Effector CD8-positive, alpha-beta T cell (primary cell): ENCODE measurements at places on chromosomes 2 and 18.

- no peak for DNase-seq
These were observed 55.9 kb downstream of the LYPD6B start for GRCh38 chr2:149094217-149095015.

DNA sequence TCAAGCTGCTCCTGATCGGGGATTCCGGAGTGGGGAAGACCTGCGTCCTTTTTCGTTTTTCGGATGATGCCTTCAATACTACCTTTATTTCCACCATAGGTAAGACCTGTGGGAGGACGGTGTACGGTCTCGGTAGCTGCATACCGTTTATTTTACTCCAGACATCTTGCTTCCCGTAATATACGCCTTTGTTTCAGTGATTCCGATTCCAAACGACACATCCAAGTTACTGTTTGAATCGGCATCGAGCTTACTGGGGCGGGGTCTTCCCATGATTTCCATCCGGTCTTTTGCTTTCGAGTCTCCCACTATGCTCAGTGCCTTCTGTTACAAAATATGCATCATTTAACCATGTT lies 731 bp downstream of the RAB10 start:
- no peak for DNase-seq

DNA sequence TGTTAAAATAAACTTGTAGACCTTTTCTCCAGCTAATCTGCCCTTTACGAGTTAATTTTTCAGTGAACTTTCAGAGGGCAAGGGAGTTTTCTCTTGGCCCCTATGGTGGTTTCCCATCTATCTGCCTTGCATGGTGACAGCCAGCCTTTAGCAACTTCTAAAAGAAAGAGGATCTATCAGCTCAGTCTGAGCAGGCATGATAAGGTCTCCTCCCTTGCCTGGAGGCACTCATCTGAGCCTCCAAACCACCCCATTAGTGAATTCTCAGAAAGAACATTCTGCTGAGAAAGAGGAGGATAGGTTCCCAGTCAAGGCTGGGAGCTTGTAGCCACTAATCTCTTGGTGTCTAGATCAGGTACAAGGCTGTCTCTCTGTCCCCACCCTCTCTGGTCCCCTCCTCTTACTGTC lies 10.7 kb upstream of the GYPC start:
- DNase-seq, result no peak

DNA sequence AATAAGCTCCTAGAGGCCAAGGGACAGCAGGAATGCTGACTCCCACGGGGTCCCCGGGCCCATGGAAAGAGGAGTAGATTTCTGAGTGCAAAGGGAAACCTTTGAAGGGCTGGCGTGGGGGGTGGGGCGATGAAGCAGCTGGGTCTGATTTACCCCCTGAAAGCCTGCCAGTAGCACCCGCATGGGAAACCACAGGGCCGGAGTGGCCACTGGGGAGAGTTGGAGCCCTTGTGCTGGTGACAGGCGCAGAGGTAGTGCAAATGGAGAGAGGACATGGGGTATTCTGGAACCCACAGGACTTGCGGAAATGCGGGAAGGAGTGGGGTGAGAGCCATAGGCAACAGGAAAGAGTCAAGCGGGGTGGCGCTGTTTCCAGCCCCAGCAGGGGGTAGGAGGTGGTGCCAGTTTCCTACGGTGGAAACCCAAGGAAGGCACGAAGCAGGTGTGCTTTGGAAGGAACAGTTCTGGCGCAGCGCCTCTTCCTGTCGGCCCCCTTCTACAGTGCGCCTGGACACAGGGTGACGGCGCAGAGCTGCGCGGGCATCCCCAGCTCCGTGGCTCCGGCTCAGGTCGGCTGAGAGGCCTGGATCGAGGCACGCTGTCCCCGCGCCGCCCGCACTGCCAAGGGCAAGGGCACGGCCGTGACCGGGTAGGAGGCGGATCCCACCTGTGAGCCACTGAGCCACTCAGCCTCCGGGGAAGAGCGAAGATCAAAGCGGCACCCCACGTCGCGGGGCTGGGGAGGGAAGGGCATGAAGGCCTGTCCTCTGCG lies 149.0 kb upstream of the GLI2 start:
- no peak for DNase-seq

DNA sequence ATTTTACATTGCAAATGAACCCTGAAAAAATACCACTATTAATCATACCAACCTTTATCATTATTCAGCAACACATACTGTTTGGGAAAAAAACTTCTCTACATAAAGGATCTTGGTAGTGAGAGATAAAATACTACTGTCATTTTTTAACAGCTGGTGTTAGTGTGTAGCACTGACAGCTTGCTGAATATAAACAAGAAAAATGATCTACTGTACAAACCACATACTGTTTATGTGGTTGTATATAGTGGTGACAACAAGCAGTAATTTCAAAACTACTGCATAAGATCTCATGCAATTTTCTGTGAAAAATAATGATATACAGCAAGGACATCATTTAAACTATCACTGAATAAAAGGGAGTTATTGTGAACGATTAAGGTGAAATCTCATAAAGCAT lies 601.2 kb downstream of the LRP1B start:
- no peak for DNase-seq

GRCh38 chr2:50575232-50575631 lies 456.7 kb downstream of the NRXN1 start:
- no peak for DNase-seq

DNA sequence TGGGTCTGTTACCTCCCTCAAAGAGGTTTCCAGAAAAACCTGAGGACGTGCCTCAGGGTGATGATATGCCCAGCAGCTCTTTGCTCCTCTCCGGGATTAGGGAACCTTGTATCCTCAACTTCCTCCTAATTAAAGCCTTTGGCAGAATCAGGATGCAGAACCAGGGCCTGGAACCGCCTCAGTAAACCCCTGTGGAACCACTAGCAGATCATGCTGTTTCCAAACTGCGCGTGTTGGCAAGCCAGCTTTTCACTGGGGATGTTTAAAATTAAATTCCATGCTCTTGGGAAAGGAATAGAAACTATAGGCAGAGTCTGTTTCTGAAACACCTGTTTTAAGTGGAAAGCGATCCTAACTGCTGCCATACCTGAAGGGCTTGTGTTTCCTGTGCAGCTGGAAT lies 26.4 kb downstream of the CRIM1 start:
- DNase-seq, result no peak

DNA sequence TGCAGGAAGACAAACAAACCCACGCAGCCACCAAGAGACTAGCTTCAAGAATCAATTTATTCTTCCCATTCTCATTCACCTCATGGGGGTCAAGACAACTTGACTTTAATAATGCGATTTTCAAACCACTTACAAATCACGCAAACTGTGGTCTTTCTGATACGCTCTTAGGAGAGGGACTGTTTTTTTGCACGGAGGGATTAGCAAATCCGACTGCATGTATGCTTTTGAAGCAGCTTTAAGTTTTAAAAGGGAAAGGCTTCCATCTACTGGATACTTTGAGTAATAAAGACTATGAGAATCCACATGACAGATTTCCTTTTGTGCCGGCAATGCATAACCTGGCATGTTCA lies 322.9 kb upstream of the KCNJ3 start:
- DNase-seq, result no peak

DNA sequence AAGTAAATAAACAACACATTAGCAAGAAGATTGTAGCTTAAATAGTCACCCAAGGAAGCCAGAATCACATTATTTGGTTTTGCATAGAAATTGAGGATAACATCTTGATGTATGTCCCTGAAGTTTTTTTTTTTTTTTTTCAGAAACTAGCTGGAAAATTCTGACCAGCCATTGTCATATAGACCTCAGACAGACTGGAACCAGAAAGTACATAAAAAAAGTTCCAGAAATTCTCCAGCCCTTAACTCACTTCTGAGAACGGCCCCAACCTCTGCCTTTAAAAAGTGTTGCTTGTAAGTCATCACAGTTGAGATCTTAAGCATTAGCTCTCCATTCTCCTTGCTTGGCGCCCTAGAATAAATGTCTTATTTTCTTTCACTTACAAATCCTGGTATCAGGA lies 350.5 kb downstream of the CCDC85A start:
- DNase-seq, result no peak

DNA sequence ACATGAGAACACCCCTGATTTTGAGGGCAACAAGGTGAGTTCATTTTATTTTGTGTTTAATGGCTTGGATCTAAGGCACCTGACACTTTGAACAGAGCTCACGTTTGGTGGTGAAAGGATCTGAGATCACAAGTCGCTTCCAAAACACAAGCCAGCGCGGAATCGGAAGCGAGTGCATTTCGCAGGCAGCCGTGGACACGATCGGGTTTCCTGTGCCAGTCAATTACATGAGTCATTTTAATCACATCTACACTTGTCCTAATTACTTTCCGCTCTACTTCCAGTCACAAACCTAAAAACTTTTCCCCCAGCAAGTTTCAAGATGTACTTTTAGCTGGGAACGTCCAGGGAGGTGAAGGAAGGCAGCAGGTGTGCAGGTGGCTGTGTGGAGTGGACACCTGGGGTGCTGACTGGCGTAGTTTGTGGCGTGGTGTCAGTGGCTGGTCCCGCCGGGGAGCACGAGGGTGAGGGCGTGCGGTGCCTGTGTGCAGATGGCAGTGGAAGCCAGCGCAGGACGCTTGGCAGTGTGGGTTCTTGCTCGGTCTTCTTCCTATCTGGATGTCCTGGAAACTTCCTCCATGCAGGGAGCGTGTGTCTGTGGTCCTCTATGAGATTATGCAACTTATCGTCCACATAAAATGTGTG lies 75.6 kb downstream of the DCDC2C start:
- DNase-seq, result no peak

- no peak for DNase-seq
These were observed 63.5 kb upstream of the RASGRP3 start for GRCh38 chr2:33412920-33413319.

DNA sequence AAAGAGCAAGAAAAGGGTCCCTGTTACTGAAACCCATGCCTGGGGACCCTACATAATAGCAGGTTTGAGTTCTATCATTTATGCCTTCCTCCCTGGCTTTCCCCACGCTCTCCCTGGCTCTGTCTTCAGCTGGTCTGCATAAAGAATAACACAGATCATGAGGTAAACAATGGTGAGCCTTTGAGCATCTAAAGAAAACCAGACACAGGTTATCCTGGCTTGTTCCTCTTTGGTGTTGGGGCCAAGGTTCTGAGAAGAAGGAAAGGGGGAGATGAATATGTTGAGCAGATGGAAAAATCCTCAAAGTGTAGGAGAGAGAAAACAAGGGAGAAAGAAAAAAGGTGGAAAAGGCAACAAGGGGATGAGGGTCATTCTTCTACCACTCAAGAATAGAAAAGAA lies 127.3 kb downstream of the CABYR start:
- DNase-seq, result no peak

- no peak for DNase-seq
These were observed 33.2 kb upstream of the GRHL1 start for GRCh38 chr2:9918275-9918674.

DNA sequence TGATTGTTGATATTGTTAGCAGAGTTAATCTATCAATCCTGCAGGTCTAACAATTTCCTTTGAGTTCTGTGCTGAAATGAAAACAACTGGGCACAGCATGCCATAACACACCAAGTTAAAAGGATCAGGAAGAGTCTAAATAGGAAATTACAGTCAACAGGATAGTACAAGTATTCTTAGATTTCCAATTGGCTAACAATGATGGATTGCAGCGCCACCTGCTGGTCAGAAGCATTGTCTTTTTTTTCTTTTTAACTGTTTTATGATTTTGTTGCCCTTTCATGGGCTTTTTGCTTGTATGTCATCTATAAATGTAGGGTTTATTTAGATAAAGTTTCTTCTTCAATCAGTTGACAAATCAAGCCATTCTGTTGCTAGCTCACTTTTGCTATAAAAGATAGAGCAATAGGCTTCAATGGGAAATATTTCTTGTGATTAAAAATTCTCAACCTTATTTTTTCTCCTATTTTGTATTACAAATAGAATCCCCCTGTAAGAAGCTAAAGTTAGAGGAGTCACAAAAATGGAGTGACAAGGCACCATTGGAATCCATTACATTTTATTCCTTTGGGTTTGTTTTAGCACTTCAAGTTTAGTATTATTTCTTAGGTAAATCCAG lies 40.8 kb upstream of the RPRM start:
- peak; percentile 21 for DNase-seq

DNA sequence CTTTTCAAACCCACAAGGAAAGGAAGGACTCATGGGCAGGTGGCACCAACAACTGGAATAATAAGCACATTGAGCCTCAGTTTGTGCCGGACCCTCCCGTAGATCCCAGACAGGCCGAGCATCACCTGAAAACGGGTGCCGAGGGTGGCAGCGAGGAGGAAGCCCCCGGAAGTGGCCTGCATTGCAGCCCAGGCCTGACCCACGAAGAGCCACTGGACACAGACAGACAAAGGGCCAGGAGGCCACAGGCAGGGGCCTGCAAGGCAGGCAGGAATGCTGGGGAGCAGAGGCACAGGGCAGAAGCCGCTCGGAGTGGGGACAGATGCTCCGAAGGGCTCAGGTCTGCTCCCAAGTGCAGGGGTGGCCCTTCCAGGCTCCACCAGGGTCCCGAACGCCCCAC lies 31.7 kb downstream of the MTERF4 start:
- DNase-seq, result no peak

DNA sequence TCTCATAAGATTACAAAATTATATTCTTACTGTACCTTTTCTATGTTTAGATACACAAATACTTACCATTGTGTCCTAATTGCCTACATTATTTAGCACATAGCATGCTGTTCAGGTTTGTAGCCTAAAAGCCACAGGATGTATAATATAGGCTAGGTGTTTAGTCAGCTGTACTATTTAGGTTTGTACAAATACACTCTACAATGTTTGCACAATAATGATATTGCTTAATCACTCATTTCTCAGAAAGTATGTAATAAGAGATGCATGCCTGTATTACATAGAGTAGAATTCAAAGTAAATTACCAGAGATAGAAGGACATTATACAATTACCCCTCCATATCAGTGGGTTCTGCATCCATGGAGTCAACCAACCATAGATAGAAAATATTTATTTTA lies 201.1 kb upstream of the COL3A1 start:
- DNase-seq, result no peak

- no peak for DNase-seq
These were observed 1367.2 kb upstream of the CELF4 start for GRCh38 chr18:38932752-38933151.

- DNase-seq, result no peak
These were observed 74.5 kb downstream of the CAB39 start for GRCh38 chr2:230787101-230787500.

GRCh38 chr18:39464006-39464405 lies 1898.4 kb upstream of the CELF4 start:
- no peak for DNase-seq
